ENCODE measurements at places on chromosomes 5 and 9.

GRCh38 chr5:144144956-144145751, 25.3 kb downstream of the YIPF5 start:
- DNase-seq: no peak

- DNase-seq: no peak
These were observed 41.8 kb downstream of the TNFSF8 start for GRCh38 chr9:114888607-114889006.

DNA sequence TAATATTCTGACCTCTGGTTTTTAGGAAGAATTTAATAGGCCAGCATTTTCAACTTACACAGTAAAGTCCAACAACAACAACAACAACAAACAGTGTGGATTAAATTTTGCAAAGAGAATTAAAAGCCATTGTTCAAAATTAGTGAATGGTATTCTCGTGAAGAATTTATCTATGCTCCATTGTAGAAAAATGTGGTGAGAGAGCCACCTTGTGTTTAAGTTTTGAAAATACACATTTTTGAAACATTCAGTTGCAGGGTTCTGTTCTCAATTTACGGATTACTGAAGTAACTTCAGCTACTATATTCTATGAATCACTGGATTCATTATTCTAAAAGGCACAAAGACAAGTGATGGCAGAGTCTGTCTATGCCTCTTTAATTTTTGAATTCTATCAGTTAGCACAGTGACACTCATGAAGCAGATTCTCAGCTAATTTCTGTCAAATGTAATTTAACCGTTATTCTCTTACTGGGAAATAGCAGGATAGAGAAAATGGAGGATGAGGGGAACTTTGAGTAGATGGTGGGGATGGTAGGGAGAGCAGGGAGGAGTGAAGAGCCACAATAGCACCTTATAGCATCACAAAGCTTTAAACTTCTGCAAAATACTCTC, 11.0 kb downstream of the CCDC152 start:
- DNase-seq: no peak

GRCh38 chr5:104628911-104629310, 1066.3 kb upstream of the NUDT12 start:
- no peak for DNase-seq

DNA sequence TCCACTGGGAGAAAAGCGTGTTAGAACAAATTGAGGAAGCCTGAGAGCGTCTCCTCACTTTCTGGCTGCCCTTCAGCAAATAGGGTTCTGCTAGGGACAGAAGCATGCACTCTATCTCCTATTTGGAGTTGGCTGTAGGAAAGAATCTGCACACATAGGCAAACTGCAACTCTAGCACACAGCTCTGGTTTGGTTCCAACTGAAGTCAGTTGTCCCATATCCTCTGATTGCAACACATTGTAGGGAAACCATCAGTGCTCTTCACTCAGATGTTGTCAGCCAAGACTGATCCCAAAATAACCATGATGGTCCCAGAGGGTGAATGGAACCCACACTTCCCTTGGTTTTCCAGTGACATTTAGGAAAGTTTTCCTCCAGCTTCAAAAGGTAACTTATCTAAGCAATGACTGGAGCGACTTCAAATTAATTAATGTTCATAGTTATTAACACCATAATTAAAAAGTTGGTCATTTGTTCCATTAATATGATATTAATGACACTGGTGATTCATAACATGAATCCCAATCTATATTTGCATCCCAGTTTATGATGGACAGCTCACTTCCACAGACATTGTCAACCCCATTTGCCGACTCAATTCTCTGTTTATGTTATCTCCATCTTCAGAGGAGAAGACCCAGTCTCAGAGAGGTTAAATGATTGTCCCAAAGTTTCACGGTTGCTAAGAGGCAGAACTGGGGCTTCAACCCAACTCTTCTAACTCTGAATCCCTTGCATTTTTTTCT, 136.7 kb upstream of the ZNF462 start:
- DNase-seq: no peak
